ENCODE measurements at places on chromosomes 7 and 10.

DNA sequence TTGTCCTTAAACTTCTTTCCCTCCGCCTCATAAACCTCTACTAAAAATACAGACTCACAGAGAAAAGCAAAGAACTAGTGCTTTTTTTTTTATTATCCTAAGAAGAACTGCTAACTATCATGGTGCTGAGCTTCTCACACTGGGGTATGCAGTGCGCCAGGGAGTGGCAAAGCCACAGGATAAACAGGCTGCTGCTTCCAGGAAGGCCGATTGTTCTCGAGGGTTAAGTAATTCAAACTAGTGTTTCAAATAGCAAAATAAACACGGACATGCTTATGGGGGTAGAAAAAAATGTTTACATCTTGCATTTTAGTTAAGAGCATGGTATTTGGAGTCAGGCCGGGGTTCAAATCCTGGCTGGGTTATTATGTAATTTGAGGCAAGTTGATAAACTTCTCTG is 157.0 kb downstream of the TAX1BP1 start:
- DNase-seq: no peak

DNA sequence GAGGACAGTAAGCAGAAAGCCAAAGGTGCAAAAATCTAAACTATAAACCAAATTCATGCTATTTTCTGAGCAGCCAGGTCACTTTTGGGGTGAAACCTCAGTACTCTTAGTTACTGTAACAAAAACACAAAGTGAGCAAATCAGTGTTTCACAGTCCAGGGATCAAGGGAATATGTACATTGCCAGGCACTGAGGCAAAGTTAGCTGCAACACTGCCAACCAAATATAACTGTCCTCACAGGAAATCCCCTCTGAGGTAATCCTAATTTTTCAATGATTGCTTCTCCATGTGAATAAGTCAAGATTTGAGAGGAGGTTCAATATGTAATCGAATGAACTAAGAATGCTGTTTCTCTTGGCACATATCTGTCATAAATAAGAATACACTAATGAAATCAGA is 229.7 kb downstream of the TSPAN12 start:
- no peak for DNase-seq

GRCh38 chr10:2414039-2414438 is 653.3 kb upstream of the PFKP start:
- no peak for DNase-seq

GRCh38 chr10:113069595-113069994 is 119.5 kb downstream of the TCF7L2 start:
- no peak for DNase-seq

- DNase-seq: peak; percentile 79
These were observed 349.8 kb downstream of the PTPRN2 start for GRCh38 chr7:158237672-158238335.

DNA sequence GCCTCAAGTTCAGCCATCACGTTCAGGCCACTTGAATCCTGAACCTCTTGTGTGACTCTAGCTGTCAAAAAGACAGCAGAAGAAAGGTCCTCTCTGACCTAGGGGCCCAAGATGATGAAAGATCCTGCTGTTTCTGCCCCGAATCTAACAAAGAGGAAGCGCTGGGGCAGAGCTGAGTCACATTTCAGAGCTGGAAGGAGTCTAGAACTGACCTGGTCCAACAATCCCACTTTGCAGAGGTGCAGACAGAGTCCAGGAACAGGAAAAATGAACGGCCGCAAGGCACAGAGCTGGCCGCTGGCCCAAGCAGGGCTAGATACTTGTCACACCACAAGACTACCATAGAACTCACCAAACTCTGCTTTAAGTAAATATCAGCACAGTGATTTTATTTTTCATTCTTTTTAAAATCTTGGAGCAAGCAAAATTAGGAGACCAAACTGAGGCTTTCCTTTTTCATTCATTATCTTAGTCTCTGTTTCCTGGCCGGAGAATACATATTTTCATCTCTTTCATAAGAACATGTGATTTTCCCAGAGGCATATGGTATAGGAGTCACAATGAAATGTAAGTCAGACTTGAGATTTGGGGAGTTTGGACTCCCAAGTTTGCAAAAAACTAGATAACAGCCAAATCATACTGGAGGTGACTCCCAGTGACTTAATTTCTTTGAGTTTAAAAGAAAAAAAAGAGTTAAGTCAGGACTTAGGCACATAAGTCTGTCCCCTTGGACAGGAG is 52.8 kb downstream of the CHST15 start:
- no peak for DNase-seq

GRCh38 chr7:79118143-79118542 is 335.3 kb downstream of the MAGI2 start:
- no peak for DNase-seq

DNA sequence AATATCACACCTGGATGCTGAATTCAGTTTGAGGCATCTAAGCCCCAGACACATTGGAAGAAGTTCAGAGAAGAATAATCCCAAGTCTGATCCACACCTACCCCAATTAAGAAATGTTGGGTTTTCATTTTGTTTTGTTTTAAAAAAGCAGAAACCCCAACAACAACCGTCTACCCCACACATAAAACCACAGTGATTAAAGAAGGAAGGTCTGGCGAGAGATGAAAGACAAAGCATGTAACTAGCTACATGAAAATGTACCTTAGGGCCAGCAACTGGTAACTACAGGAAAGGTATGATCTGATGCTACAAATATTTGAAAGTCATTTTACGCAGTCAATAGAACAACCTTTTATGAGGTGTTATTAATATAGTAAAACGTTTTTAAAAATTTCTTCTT is 1112.3 kb downstream of the GATA3 start:
- no peak for DNase-seq

GRCh38 chr10:104122225-104123107 is 495 bp downstream of the SFR1 start:
- DNase-seq: no peak

- DNase-seq: peak; percentile 61
These were observed at the start of gene CHCHD1 for GRCh38 chr10:73781879-73782748. Gene CHCHD1, plus strand, starts transcription at chr10:73782048. Its CDS starts 28 bp downstream, at chr10:73782076.

Data from NCI-H187 (cell line).